ENCODE measurements at places on chromosomes 5 and 9.

GRCh38 chr9:68698943-68699509 lies 6.0 kb upstream of the PIP5K1B start:
- no peak for DNase-seq

GRCh38 chr5:80193401-80193800 lies 62.4 kb downstream of the SERINC5 start:
- no peak for DNase-seq

- no peak for DNase-seq
These were observed 12.7 kb downstream of the FBXL17 start for GRCh38 chr5:108369167-108369566.

GRCh38 chr5:89972901-89973300 lies 436.7 kb downstream of the CETN3 start:
- no peak for DNase-seq

GRCh38 chr9:114680259-114681001 lies 1.6 kb downstream of the TEX48 start:
- no peak for DNase-seq

DNA sequence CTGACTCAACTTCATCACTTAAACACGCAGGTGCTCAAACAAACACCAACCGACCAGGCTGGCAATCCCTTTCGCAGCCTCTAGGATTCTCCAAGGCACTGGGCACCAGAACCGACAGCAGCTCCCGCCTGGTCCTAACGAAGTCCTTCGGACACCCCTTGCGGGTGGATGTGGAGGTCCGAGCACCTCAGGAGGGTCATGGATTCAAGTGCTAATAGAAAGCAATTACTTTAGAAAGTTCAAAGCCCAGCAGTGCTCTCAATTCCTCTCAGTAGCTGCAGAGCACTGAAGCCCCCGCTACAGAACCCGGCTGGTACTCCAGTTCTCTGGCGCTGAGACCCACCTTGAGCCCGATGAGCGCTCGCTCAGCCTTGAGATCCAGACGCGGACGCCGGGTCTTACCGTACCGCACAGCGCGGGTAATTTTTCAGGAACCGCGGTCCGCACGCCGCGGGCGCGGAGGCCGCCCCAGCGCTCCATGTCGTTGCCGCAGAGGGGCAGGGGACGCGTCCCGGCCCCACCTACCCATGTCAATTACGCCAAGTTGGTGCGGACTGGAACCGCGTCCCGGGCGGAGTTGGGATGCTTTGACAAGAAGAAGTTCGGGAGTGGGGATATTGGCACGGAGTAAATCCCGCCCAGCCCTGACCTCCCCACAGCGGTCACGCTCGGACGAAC lies 638 bp downstream of the MARCHF3 start:
- peak; percentile 36 for DNase-seq

DNA sequence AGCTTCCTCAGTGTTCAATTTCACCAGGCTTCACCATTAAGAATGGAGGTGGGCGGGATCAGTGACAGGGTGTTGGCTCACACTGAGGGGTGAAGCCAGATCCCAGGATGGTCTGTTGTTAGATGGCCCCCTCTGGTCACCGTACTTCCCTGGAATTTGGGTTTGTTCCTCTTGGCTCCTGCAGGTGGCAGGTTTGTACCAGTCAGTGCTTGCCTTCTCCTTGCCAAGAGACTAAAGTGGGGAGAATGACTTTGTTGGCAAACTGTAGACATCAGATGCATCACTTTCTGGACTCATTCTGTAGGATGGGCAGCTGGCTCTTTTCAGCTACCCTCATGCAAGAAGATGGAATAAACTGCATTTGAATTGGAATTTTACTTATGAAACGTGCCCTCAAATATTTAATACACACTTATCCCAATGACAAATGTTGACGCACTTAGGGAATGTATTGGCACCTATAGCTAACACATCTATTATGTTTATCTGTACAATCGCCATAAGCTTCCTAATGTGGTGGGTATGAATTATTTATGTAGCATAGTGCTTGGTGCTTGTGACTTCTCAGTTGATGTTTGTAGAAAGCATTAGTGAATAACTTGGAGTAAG lies 31.4 kb upstream of the ANKRD55 start:
- DNase-seq: peak; percentile 38

- DNase-seq: peak; percentile 53
These were observed 1.8 kb downstream of the POU4F3 start for GRCh38 chr5:146340260-146341081.

DNA sequence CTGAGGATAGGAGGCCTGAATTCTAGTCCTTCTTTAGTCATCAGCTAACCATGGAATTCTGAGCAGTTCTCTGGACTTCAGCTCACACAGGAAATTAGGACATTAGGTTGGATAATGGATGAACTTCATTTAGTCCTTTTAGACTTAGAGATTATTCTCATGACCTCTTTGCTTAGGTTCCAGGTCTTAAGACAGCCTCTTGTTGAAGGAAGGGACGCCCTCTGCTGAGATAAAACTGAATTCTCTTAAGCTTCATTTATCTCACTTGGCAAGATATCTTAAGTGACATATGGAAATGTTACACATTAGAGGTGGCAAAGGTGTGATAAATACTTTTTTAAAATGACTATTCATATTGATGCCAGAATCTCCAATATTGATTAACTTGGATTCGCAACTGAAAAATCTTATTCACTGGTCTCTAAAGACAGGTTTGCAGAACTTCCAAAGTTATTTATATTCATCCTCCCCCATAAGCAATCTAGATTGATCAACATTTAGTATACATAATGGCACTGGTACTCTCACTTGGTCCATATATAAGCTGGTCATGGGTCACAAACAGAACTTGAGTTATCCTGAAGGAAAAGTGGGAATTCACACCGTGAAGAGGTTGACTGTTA lies 16.9 kb upstream of the ZNF366 start:
- no peak for DNase-seq

DNA sequence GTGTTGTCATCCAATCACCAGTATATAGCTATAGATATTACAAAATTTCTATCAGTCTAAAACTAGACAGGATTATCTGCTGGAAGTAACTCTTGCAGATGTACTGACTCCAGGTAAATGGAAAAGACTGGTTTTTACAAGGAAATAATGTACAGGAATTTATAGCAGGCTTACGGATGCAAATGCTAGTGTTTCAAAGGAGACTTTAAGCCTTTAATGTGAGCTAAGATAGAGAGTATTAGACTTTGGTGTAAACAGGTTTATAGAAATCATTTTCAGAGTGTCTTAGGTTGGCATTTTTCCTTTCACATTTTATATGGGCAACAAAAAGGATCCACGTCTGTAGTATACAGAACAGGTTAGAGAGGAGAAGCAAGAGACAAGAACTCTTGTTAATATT lies 16.1 kb downstream of the ZNF608 start:
- DNase-seq: no peak

DNA sequence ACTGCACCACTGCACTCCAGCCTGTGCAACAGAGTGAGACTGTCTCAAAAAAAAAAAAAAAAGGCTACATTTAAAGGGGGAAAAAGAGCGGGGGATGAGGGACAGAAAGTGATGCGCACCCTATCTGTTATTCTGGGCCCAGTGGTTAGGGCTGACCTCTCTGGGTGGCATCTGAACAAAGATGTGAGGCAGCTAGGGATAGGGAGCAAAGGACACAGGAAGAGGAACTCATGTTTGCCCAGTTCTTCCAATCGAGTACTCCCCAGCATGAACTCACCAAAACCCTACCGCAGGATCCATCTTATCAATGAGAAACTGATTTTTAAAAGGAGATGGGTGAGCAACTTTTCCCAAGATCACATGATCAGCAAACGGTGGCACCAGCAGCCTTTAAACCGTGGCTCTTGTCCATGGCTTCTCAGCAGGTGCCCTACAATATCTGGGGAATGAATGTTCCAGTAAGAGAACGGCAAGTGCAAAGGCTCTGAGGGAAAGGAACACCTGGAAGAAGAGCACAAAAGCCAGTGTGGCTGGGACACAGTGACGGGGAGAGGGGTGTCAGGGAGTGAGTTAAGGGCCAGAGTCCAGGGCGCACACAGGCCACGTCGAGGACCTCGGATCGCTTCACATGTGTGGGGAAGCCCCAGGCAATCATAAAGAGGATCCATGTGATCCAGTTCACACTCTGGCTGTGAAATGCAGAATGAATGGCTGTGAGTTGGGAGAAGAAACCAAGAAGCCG lies 22.0 kb downstream of the RAPGEF1 start:
- no peak for DNase-seq

DNA sequence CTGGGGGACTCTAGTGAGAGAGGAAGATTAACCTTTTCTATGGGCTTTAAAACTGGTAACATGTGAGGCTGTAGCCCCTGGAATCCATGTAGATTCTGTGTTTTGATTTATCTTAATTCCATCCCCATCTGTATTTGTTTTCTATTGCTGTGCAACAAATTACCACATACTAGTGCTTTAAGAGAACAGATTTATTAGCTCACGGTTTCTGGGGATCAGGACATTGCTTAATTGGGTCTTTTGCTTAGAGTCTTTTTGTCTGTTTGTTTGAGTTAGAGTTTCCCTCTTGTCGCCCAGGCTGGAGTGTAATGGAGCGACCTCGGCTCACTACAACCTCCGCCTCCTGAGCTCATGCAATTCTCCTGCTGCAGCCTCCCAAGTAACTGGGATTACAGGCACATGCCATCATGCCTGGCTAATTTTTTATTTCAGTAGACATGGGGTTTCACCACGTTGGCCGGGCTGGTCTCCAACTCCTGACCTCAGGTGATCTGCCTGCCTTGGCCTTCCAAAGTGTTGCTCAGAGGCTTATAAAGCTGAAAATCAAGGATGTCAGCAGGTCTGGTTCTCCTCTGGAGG lies 29.9 kb upstream of the GNA14 start:
- no peak for DNase-seq

DNA sequence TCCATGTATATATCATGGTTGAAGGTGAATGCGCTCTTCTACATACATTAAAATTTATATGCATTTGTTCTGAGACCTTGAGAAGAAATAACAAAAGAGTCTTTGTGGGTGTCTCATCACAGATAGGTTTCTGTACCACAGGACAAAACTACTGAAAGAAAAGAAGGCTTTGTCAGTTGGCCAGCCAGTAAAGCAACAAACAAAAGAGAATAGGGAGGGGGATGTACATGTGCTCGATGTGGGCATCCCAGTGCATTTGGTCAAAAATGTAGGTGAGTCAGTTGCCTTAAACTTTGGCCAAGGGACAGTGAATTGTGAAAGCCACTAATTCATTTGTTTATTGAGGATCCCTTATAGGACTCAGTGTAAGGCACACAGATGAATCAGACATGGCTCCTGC lies 13.3 kb downstream of the RBM18 start:
- no peak for DNase-seq

DNA sequence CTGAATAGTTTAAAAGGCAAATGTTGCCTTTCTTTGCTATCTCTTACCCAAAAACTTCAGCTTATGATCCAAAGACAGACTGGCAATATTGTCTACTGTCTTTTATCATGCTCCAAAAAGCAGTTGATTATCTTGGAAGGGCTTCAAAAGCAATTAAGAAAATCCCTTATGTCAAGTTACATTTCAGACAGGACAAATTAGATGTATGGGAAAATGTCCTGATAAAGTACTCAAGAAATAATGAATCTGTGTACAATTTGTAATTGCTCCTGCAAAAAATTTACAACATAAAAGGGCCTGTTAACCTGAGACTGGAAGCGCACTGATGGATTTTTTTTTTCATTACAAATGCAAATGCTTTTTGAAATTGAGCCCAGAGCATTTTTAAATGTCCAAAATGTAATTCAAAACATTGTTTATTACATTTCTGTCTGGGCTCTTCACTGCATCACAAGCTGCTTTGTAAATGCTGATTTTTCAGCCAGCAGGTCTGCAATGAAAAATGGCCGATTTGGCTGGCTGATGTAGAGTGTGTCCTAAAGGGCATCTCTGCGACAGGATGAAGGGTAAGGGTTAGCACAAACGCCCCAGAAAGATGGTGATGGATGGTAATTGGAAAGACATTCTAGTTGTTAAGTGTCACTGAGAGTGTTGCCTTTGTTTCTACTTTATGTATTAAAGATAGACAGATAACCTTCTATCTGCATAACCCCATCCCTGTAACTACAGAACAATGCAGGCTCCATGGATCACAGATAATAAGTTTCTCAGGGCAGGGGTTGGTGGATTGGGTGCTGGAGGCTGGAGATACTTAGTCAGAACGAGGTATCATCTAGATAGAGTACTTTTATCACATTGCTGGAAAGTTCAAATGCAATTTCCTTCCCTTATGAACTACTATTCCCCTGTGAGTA lies 27.0 kb downstream of the MAT2B start:
- no peak for DNase-seq

Measured in head of caudate nucleus (tissue), 42 donors.